ENCODE measurements at places on chromosomes 7 and 10.

DNA sequence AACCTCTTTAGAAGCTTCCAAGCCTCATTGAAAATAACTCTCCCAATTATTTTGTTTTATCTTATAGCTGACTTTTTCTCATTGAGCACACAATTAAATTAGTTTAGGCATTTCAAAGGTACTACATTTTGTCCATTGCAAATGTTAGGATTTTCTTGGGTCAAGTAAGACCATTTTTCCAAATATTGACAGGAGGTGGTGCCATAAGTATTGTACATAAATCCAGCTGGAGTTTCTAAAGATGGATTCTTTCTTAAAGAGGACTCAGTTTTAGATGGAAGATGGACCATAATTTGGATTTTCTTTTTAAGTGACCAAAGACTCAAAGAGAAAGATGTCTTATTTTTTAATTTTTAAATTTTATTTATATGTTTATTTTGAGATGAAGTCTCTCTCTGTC, 12.3 kb upstream of the OPN4 start:
- no peak for DNase-seq

- DNase-seq, result peak; percentile 18
Measured at GRCh38 chr7:111735661-111736551, 173.6 kb upstream of the IMMP2L start.

- no peak for DNase-seq
Measured at GRCh38 chr7:102147008-102147407, 139.7 kb upstream of the SH2B2 start.

DNA sequence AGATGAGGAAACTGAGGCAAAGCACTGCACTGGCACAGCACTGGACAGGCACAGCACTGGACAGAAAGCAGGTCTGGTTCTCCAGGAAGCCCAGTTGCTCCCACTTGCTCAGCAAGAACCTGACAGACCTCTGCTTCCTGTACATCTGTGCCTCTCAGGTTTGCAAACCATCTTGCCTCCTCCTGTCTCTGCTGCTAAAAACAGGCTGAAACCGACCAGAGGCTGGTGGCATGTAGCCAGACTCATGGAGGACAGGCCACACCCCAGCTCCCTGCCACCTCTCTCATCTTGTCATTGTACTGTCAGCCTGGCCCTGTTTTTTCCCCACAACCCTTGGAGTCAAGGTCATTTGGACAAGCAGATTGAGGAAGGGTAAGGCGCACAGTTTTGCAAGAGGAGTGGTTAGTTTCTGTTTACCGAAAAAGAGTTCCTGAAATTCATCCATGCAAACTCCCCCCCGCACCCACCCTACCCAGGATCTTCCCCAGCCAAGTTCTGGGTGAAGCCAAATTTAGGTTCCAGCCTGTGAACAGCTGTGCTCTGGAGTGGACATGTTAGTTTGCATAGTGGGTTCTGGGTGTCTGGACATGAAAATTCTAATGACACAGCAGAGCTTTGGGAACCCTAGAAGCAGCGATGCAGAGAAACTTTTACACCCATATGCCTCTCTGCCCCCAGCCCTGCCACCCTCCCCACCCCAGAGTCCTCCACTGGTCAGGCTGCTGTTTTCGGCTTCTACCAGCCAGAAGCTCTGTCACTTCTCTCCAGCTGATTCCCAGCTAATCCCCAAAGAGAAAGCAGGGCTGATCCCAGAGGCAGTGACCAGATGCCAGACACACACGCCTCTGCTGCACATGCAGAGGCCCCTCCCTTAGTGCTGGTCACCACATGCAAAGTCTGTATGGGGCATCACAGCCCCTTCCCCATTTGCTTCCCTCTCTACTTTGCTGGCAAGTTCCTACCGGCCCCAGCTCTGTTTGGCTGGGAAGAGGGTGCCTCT, 8.5 kb upstream of the C10orf105 start:
- DNase-seq, result peak; percentile 88

GRCh38 chr7:25124465-25125136, 459 bp downstream of the CYCS start:
- no peak for DNase-seq

- DNase-seq, result no peak
Measured at GRCh38 chr10:43897765-43898419, 249.2 kb upstream of the ZNF32 start.

Measured in CD4-positive, alpha-beta T cell (primary cell).